T-helper 9 cell (primary cell): ENCODE measurements at places on chromosomes 13 and 19.

DNA sequence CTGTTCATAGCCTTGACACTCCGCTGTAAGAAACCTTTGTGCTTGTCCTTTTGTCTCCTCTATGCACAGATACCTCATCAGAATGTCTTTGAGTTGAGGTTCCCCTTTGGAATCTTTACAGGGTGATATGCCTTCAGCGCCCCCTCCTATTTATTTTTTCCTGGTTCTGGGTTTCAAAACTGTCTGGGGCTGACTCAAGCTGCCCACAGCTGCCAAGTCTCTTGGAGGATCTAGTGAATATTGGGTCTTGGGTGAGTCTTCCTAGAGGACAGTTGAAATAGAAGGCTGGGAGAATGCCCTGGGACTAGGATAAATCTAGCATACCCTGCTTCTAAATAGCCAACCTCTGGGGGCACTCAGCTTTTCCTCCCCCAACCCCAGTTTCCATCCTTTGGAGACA lies 930 bp downstream of the ZNF136 start:
- DNase-seq: no peak

GRCh38 chr13:50012396-50013169 lies 2.7 kb upstream of the KCNRG start:
- DNase-seq: no peak

GRCh38 chr19:16470911-16471811 lies 609 bp downstream of the EPS15L1 start:
- DNase-seq: no peak

DNA sequence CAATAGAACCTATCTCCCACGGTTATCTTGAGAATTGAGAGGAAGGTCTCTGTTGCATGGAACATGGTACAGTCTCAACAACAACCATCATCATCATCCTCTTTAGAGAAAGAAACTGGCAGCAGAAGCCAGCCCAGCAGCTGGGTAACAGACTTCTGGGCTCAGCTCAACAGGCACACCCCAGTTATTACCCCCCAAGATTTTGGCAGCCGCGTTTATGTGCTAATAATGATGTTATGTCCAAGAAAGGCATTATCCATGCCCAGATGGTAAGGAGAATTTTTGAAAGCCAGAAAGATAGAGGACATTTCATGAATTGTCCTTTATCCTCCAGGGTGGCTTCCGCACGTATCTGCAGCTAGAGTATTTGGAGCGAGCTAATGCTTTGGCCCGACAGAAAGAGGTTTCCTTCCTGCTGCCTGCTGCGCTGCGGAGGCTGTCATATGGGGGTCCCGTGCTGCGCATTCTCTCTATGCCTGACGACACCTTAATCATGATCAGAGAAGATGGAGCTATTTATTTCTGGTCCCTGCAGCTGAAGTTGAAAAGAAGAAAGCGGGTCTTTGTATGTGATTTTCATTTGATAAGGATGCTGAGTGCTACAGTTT lies 89.9 kb downstream of the TEX26 start:
- no peak for DNase-seq

DNA sequence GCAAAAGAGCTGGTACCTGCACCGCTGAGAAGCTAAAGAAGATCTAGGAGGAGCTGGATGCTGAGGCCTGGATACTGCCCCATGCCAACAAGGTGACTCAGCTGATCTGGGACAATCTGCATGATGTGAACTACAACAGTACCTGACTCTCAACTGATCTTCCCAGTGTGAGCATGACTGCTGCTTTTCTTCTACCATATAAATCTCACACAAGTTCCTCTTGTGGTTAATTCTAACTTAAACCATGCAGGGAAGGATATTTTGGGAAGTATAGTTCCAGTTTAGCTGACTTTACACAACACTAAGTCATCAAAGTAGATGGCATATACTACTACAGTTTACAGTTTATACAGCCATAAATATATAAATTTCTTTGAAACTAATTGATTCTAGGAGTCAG lies 91.9 kb downstream of the SLAIN1 start:
- no peak for DNase-seq

- DNase-seq: no peak
These were observed 1.8 kb downstream of the TEX29 start for GRCh38 chr13:111322001-111322915.

- no peak for DNase-seq
These were observed 429.6 kb downstream of the RFC3 start for GRCh38 chr13:34247596-34247995.

DNA sequence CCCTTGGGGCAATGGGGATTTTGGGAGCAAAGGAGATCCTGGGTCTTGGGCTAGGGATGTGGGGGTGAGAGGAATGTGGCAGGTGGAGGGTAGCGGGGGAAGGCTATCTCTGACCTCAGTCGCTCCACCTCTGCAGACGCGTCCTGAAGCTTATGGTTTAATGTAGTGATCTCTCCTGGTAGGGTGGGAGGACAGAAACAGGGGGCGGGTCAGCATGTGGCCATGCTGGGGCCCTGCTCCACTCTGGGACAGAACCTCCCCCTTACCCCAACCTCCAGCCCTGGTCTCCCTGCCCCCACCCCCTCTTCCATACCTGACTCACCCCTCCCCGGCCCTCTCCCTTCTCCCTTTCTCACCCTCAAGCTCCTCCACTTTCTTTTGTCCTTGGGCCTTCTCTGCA lies 1.4 kb downstream of the BST2 start:
- DNase-seq: no peak

GRCh38 chr13:23707674-23708073 lies 137.5 kb downstream of the TNFRSF19 start:
- no peak for DNase-seq

GRCh38 chr13:99610702-99611289 lies 109.5 kb downstream of the TM9SF2 start:
- DNase-seq: no peak

- no peak for DNase-seq
These were observed 328.1 kb downstream of the SLITRK5 start for GRCh38 chr13:87999240-87999700.

GRCh38 chr13:37613236-37613635 lies 14.7 kb upstream of the POSTN start:
- DNase-seq: no peak
